Activated CD8-positive, alpha-beta T cell treated with anti-CD3 and anti-CD28 coated beads, Interleukin-2, amount 10 ng/mL, durations not matched to agents 7 days and 5 days (primary cell): ENCODE measurements at places on chromosomes 3 and 15. TPM values are rescaled to one million over a fixed set of nuclear protein-coding genes. Genes with fewer than 3 reads are reported as not detected.
A peak's percentile ranks its signal among the peaks of the same experiment; 100 is the strongest.

Gene SENP2
- total RNA-seq, result 27.5 TPM

Gene TMEM212
- not detected for total RNA-seq

Gene ELL3
- total RNA-seq, result 3.1 TPM

DNA sequence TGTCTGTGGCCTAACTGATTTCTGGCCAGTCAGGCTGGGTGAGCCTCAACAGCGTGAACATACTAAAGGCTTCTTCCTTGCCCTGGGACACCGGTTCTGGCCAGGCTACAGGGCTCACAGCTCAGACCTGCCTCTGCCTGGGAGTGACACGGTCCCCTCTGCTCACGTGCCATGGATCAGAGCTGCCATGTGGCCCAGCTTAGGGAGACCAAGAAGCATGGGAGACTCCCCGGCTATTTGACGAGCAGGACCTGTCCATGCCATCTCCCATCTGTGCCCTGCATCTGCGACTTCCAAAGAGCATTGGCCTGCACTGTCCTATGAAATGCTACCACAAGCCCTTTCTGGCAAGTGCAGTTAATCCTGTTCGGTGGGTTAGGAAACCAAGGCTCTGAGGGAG lies 57.4 kb downstream of the APBA2 start:
- H3K27ac ChIP-seq, result no peak overlapping the region
- no peaks in the 10 kb centered on the region for H3K27me3 ChIP-seq
- no peak overlapping the region for H3K4me3 ChIP-seq

GRCh38 chr3:144067059-144067458 lies 95.4 kb downstream of the DIPK2A start:
- H3K27ac ChIP-seq, result no peak overlapping the region
- no peak overlapping the region for H3K4me3 ChIP-seq
- no peak for DNase-seq
- no peaks in the 10 kb centered on the region for H3K4me1 ChIP-seq
- no peaks in the 10 kb centered on the region for H3K36me3 ChIP-seq
- no peaks in the 10 kb centered on the region for H3K27me3 ChIP-seq

DNA sequence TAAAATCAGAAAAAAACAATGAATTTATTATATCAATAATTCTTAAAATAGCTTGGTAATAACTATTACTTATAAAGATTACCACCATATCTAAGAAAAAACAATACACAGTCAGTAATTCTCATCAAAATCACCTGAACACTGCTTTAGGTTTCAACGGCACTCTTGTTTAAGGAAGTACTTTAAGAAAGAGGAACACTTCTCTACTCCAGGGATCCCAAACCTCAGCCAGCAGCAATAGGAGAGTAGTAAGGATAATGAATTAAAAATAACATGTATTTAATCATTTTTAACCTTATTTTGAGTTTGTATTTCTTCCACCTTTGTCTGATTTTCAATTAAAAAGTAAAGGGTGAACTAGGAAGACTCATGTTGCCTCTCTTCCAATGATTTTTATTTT lies 494.0 kb upstream of the NR2F2 start:
- H3K4me1 ChIP-seq, result peaks cover 29% of the 10 kb centered on the region
- peaks cover 4% of the 10 kb centered on the region for H3K27me3 ChIP-seq
- no peak for DNase-seq
- H3K36me3 ChIP-seq, result peaks cover 3% of the 10 kb centered on the region
- no peak overlapping the region for H3K4me3 ChIP-seq

DNA sequence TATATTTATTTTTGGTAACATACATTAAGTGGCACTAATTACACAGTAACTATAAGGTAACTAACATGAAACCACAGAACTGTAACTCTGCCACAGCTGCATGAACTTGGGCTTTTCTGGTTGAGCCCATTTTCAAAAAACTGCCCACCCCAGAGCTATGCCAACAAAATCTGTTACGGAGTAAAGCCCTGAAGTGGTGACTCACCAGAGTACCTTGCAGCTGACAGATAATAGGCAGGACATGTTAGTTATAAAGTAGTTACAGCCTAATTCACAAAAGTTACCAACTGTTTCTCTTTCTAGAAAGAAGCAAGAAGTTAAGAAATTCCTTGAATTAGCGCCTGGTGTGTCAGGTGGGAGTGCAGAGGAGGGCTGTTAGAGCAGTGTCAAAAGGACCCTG lies 1.5 kb upstream of the GPX1 start:
- H3K27ac ChIP-seq, result peak overlapping the region; percentile 87
- DNase-seq, result no peak
- peaks cover 65% of the 10 kb centered on the region for H3K36me3 ChIP-seq
- peak overlapping the region; percentile 95 for H3K4me3 ChIP-seq

DNA sequence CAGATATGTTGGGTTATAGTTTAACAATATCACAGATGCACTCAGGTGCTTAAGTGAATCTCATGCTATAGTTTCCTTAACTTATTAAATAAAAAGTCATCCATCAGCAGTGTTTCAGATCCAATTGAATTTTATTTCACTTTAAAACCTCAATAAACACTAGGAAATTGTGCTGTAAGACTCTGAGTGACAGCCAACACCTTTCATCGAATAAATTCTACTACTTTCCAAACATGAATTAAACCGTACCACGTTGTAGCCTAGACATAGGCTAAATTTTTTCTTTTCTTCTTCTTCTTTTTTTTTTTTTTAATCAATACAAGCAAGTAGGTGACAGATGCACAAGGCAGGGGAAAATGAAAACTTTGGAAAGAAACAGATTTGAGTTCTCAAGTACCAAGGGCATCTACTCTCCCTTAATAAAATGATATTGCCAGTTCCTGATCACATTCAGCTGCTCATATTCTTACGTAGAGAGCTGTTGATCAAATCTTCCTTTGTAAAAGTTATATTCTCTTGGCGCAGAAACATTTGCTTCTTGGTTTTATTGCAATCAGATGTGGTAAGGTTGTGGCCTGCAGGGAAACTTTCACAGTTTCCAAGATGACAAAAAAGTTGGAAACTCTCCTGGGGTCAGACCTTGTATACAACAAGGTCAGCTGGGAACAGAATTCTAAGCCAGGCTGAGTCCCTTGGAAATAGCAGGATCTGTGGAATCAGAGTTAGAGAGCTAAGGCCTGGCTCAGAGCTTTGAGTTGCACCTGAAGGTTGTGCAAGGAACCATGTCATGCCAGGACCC lies 147.7 kb downstream of the CD47 start:
- no peaks in the 10 kb centered on the region for H3K27me3 ChIP-seq
- H3K4me1 ChIP-seq, result peaks cover 20% of the 10 kb centered on the region
- no peak for DNase-seq
- H3K4me3 ChIP-seq, result no peak overlapping the region
- H3K36me3 ChIP-seq, result peaks cover 2% of the 10 kb centered on the region

DNA sequence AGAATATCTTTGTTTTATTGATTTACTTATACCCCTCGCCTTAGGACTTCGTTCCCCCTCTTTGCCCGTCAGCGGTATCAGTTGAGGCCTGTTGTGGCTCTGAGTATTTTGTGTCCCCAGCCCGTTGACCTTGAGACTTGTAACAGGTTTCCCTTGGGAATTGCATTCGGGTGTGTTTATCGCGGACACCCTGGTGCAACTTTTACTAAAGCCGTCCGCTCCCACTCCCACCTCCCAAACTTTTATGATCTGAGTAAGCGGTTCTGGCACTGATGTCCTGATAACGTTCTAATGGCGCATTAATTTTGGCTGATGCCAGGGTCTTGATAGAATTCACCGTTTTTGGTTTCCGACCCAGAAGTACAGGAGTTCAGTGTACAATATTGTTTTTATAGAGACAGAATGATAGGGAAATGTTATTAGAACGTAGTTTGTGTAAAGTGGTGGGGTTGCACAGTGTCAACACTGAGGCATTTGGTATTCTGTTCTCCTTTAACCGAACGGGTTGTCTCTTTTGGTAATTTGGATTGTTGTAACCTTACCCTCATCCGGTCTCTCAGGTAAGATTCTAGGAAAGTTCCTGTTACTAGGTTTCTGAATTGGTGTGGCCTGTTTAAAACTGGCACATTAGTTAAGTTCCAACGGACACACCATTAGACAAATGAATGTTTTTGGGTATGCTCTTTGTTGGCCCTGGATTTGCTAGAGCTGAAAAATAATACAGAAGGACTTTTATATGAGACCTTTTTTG lies 47.8 kb downstream of the OIP5 start:
- peaks cover 64% of the 10 kb centered on the region for H3K36me3 ChIP-seq
- H3K27me3 ChIP-seq, result no peaks in the 10 kb centered on the region
- DNase-seq, result no peak
- peak overlapping the region; percentile 96 for H3K4me3 ChIP-seq

DNA sequence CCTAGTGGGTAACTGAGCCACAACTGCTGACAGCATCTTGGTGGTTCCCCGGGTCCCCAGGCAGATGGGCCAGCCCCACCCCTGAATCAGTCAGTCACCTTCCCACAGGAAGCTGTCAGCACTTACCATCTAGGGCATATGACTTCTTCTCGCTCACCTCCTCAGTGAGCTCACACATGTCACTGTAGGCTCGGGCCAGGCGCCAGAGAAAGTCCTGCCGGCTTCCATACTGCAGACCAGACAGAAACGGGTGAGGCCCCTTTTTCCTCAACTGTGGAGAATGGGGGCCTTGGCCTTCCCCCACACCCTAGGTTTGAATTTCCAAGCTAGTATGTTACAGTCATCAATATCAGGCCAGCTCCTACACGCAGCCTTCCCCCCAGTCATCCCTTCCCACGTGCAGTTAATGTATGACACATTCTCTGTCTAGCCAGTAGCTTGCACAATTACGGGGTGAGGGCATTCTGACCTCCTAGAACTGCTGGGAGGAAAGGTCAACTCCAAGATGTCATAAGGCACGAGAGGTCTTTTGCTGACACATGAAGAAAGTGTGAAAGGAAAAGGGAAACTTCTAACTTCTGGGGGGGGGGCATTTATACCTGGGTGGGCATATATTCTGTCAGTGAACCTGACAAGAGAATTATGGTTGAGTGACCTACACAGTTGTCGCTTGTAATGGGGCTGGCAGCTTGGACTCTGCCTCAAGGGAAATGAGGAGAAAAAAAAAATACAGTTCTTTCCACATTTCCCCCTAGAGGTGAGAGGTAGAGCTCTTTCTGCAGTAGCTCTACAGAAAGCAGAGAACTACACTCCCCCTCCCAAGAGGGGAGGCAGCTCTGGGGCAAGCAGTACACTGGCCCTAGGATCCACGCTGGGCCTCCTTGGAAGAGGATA lies 10.9 kb downstream of the RMDN3 start:
- DNase-seq, result peak; percentile 85
- H3K4me1 ChIP-seq, result peaks cover 45% of the 10 kb centered on the region
- no peaks in the 10 kb centered on the region for H3K27me3 ChIP-seq
- H3K36me3 ChIP-seq, result peaks cover 58% of the 10 kb centered on the region
- H3K4me3 ChIP-seq, result peak overlapping the region; percentile 35
- H3K27ac ChIP-seq, result peak overlapping the region; percentile 87

- DNase-seq, result no peak
- no peak overlapping the region for H3K4me3 ChIP-seq
- no peaks in the 10 kb centered on the region for H3K4me1 ChIP-seq
- peaks cover 3% of the 10 kb centered on the region for H3K27me3 ChIP-seq
These were observed 976 bp upstream of the ARGFX start for GRCh38 chr3:121566773-121567172.

DNA sequence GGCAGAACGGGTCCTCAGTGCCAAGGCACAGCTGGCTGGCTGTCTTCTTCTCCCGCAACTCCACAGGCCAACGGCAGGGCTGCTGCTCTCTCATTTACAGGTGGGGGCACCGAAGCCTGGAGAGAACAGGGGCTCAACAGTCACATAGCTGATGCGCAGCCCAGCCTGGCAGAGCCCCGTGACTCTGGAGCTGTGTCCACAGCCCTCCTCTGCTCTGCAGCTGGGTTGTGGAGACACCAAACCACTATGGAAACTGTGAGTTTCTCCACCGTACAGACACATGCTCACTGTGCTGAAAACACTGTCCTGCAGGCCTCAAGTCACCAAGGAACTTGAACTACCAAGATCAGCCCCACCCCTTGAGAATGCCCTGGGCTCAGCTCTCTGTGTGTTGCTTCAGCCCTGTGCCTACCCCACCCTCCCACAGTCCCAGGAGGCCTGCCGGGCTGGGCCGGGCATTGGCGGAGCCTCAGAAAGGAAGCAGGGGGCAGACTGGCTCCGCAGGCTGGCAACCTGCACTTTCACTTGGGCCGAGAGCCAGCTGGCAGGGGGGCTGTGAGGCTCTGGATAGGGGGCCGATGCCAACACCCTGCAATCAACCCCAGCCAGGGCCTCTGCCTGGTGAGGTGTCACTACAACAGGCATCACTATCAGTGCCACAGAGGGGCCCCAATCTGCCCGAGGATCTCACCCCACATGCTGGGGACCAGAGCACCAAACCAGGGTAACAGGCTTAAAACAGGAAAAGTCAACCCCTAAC lies 113.7 kb upstream of the RPL32 start:
- no peak overlapping the region for H3K27ac ChIP-seq
- H3K4me1 ChIP-seq, result peaks cover 31% of the 10 kb centered on the region
- H3K27me3 ChIP-seq, result no peaks in the 10 kb centered on the region

DNA sequence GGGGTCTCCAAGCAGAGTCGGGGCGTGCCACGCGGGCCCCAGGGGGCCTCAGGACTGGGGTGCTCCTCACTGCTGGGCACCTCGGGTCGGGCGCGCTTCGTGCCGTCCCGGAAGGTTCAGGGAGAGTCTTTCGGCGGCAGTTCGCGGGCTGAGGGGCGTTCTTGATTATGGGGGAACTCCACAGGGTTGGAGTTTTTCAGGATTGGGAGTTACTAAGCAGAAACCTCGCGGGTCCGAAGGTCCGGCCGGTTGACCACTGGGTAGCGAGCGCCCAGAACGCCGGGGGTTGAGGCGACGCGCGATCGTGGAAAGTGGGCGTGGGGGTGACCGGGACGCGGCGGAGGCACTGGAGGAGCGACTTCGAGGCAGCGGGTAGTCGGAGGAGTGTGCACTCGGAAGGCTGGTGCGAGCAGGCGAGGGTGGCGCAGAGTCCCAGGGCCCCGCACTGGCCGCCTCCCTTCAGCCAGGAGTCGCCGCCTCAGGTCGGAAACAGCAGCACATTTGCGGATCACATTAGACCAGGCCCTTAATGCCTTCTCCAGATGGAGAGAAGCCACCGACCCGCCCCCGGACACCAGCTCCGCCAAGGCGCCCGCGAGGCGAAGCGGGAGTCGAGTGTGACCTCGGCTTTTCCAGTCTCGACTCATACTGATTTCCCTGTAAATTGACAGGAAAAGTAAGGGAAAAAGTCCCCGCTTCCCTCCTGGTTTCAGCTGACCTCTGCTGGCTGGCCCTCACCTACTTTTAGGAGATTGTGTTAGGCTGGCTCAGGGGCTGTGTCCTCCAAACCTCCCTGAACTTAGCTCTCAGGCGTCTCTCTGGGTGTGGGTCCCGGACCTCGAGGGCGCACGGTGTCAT lies 685 bp downstream of the ADAMTSL3 start:
- DNase-seq, result no peak
- no peak overlapping the region for H3K4me3 ChIP-seq
- no peak overlapping the region for H3K27ac ChIP-seq
- H3K36me3 ChIP-seq, result no peaks in the 10 kb centered on the region

GRCh38 chr3:30355622-30356021 lies 250.8 kb upstream of the TGFBR2 start:
- peaks cover 48% of the 10 kb centered on the region for H3K4me1 ChIP-seq
- no peak for DNase-seq
- H3K4me3 ChIP-seq, result no peak overlapping the region

- H3K36me3 ChIP-seq, result no peaks in the 10 kb centered on the region
- DNase-seq, result no peak
- H3K4me3 ChIP-seq, result no peak overlapping the region
- no peak overlapping the region for H3K27ac ChIP-seq
These were observed 5.4 kb downstream of the IQCF6 start for GRCh38 chr3:51773529-51774056.
